ENCODE measurements at places on chromosomes 4 and X. TPM values are rescaled to one million over a fixed set of nuclear protein-coding genes. Genes with fewer than 3 reads are reported as not detected.

GRCh38 chrX:153648358-153649177 is 1.6 kb downstream of the DUSP9 start:
- H3K27ac ChIP-seq: no peak overlapping the region
- peaks cover 56% of the 10 kb centered on the region for H3K27me3 ChIP-seq
- H3K4me3 ChIP-seq: no peak overlapping the region
- DNase-seq: no peak
- H3K36me3 ChIP-seq: no peaks in the 10 kb centered on the region
- H3K4me1 ChIP-seq: peaks cover 3% of the 10 kb centered on the region

DNA sequence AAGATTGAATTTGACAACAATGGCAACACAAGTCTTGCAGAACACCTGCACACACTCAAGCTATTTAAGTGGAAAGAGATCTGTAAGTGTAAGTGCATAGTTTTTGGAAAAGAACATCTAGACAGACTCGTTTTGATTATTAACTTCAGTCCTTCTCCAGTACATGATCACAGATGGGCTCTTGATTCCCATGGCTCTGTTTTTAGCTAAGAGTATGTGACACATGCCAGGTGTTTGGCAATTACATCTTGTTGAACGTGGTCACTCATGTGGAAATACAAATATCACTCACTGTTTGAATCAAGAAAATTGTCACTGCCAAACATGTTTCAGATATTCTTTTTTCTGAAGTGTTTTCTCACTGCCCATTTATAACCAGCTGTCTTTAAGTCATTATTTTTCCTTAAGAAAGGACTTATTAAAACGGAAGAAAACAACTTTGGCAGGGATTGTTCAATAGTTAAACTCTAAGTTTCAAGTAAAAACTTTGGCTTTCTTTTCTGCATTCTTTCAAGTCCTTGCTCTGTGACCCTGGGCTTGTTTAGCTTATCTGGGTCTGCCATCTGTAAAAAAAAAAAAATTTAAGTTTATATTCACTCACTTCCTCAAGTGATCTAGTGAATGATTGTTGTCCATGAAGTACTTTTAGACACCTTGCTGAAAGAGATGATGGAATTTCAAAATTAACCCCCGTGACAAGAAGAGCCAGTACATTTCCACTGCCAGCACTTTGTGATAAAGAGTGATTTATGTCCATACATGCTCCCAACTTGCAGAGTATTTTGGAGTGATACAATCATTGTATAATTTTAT is 125.4 kb downstream of the ATXN3L start:
- DNase-seq: no peak
- H3K36me3 ChIP-seq: no peaks in the 10 kb centered on the region
- no peaks in the 10 kb centered on the region for H3K27me3 ChIP-seq
- H3K27ac ChIP-seq: no peak overlapping the region
- no peaks in the 10 kb centered on the region for H3K4me1 ChIP-seq
- no peak overlapping the region for H3K4me3 ChIP-seq

Gene MFAP3L
- 0.60 TPM for total RNA-seq

DNA sequence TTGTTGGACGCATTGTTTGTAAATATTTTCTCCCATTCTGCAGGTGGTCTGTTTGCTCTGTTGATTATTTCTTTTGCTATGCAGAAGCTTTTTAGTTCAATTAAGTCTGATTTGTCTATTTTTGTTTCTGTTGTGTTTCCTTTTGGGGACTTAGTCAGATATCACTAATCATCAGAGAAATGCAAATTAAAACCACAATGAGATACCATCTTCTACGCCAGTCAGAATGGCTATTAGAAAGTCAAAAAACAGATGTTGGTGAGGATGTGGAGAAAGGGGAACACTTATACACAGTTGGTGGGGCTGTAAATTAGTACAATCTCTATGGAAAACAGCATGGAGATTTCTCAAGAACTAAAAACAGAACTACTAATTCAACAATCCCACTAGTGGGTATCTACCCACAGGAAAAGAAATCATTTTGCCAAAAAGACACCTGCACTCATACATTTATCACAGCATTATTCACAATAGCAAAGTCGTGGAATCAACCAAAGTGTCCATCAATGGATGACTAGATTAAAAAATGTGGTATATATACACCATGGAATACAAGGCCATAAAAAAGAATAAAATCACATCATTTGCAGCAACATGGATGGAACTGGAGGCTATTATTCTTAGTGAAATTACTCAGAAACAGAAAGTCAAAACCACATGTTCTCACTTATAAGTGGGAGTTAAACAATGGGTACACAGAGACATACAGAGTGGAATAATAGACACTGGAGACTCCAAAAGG is 8.1 kb downstream of the COQ2 start:
- H3K27ac ChIP-seq: no peak overlapping the region
- peaks cover 7% of the 10 kb centered on the region for H3K4me1 ChIP-seq
- no peaks in the 10 kb centered on the region for H3K36me3 ChIP-seq

- no peak overlapping the region for H3K4me3 ChIP-seq
- H3K36me3 ChIP-seq: no peaks in the 10 kb centered on the region
- no peaks in the 10 kb centered on the region for H3K27me3 ChIP-seq
- H3K27ac ChIP-seq: no peak overlapping the region
- no peak for DNase-seq
Observed at GRCh38 chrX:7216981-7217587, 69.1 kb upstream of the PUDP start.

GRCh38 chrX:154824638-154825037 is 9.8 kb downstream of the SMIM9 start:
- H3K27me3 ChIP-seq: no peaks in the 10 kb centered on the region
- no peak overlapping the region for H3K27ac ChIP-seq
- H3K4me1 ChIP-seq: no peaks in the 10 kb centered on the region
- H3K4me3 ChIP-seq: no peak overlapping the region

DNA sequence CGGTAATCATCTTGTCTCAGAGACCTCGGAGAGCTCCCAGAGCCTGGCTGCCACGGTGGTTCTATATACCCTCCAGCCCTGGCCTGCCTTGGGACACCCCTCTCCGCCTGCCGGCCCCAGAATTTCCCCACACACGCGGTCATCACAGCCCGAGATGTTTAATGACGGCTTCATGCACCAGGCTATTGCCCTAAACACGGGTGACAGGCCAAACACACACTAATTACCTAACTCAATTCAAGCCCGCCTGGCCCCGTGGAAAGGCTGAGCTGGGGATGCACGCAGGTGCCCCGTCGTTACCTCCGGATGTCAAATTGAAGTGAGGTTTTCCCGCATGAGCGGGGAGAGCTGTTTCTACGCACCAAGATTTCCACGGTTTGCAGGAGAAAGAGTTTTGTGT is 72.9 kb upstream of the PPP2R3B start:
- no peaks in the 10 kb centered on the region for H3K36me3 ChIP-seq
- H3K4me3 ChIP-seq: no peak overlapping the region
- no peak overlapping the region for H3K27ac ChIP-seq
- no peaks in the 10 kb centered on the region for H3K4me1 ChIP-seq
- no peaks in the 10 kb centered on the region for H3K27me3 ChIP-seq

GRCh38 chrX:46653482-46653881 is 79.9 kb downstream of the CHST7 start:
- H3K4me1 ChIP-seq: no peaks in the 10 kb centered on the region
- no peaks in the 10 kb centered on the region for H3K27me3 ChIP-seq
- H3K27ac ChIP-seq: no peak overlapping the region

- no peaks in the 10 kb centered on the region for H3K36me3 ChIP-seq
- DNase-seq: no peak
- H3K27ac ChIP-seq: no peak overlapping the region
- H3K27me3 ChIP-seq: no peaks in the 10 kb centered on the region
- no peaks in the 10 kb centered on the region for H3K4me1 ChIP-seq
Observed at GRCh38 chr4:79472693-79473438, 64.8 kb upstream of the GK2 start.

Gene TLR6
- total RNA-seq: 1.6 TPM

Gene ENPP6
- 0.64 TPM for total RNA-seq

Gene SH3BGRL
- 97.5 TPM for total RNA-seq

DNA sequence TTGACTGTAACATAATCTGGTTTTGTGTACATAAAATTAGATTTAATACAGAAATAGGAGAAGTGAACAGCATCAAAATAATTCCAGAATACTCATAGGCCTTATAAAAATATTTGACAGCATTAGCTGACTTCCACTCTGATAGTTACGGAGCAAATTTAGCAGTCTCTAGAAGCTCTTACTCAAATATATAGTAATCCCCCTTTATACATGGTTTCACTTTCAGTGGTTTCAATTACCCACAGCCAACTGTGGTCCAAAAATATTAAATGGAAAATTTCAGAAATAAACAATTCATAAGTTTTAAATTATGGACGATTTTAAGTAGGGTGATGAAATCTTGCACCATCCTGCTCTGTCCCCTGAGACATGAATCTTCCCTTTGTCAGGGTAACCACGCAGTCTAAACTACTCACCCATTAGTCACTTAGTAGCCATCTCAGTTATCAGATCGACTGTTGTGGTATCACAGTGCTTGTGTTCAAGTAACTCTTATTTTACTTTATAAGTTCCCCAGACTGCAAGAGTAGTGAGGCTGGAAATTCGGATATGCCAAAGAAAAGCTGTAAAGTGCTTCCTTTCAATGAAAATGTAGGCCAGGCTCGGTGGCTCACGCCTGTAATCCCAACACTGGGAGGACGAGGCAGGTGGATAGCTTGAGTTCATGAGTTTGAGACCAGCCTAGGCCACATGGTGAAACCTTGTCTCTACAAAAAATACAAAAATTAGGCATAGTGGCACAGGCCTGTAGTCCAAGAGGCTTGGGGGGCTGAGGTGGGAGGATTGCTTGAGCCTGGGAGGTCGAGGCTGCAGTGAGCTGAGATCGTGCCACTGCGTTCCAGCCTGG is 17.2 kb upstream of the RTL9 start:
- no peak overlapping the region for H3K4me3 ChIP-seq
- no peaks in the 10 kb centered on the region for H3K4me1 ChIP-seq
- H3K27ac ChIP-seq: no peak overlapping the region
- H3K36me3 ChIP-seq: no peaks in the 10 kb centered on the region

Gene CCDC120
- 19.1 TPM for total RNA-seq

- no peak overlapping the region for H3K4me3 ChIP-seq
- H3K36me3 ChIP-seq: no peaks in the 10 kb centered on the region
- peaks cover 16% of the 10 kb centered on the region for H3K4me1 ChIP-seq
- no peaks in the 10 kb centered on the region for H3K27me3 ChIP-seq
- no peak for DNase-seq
Observed at GRCh38 chr4:54004463-54004862, 59.9 kb downstream of the CHIC2 start.

Gene PAK3
- total RNA-seq: 0.80 TPM

Gene OPRPN
- not detected for total RNA-seq

DNA sequence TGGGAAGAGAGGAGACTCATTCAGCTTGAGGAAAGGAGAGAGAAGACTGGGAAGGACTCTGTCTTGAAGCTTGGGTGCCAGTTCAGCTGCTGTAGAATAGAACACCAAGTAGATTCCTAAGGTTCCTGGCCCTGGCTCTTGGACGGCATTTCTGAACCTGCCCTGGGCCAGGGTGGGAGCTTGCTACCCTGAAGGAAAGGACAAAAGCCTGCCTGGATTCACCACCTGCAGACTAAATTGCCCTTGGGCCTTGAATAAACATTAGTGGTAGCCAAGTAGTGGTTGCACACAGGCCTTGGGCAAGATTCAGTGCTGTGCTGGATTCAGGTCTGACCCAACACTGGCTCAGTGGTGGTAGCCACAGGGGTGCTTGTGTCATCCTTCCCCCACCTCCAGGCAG is 588.4 kb upstream of the AMOT start:
- no peaks in the 10 kb centered on the region for H3K4me1 ChIP-seq
- no peak for DNase-seq
- H3K27me3 ChIP-seq: no peaks in the 10 kb centered on the region
- no peaks in the 10 kb centered on the region for H3K36me3 ChIP-seq

DNA sequence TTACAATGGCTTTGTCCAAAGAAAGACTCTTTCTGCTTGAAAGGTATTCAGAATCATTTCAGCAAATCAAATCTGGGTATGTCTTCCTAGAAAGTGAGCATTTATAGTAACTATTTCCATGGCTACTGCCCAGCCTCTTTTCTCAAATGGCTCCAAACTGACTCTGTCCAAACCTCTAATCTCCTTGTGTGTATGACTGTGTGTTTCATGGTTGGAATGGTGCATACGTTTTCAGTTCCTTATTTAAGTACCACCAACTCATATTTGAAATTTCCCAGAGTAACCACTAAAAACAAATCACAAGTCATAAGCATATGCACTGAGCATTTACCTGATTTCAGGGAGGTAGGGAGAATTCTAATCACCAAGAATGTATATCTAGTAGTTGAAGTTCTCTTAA is 106.0 kb downstream of the TMEM144 start:
- no peaks in the 10 kb centered on the region for H3K27me3 ChIP-seq
- no peak for DNase-seq
- no peaks in the 10 kb centered on the region for H3K36me3 ChIP-seq
- H3K4me3 ChIP-seq: no peak overlapping the region
- no peak overlapping the region for H3K27ac ChIP-seq

- H3K27me3 ChIP-seq: no peaks in the 10 kb centered on the region
- DNase-seq: no peak
- no peaks in the 10 kb centered on the region for H3K36me3 ChIP-seq
Observed at GRCh38 chr4:27007507-27007906, 146.9 kb downstream of the STIM2 start.

GRCh38 chr4:25484243-25484721 is 107.2 kb downstream of the ANAPC4 start:
- H3K27me3 ChIP-seq: no peaks in the 10 kb centered on the region
- no peaks in the 10 kb centered on the region for H3K36me3 ChIP-seq
- H3K4me3 ChIP-seq: no peak overlapping the region
- no peak for DNase-seq
- no peak overlapping the region for H3K27ac ChIP-seq

DNA sequence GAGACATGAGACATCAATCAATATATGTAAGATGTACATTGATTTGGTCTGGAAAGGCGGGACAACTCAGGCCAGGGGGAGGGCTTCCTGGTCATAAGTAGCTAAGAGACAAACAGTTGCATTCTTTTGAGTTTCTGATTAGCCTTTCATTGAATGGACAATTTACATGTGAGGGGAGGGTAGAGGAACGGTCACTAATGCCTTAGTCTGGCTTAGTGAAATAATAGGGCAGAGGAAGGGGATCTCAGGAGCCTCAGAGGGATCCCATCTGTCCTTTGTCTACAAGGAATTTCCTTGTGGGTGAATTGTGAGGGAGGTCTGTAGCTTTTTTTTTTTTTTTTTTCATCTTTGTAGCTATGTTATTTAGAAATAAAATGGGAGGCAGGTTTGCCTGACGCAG is 88.3 kb downstream of the GK start:
- no peak for DNase-seq
- no peak overlapping the region for H3K27ac ChIP-seq
- H3K36me3 ChIP-seq: no peaks in the 10 kb centered on the region
- no peak overlapping the region for H3K4me3 ChIP-seq
- H3K4me1 ChIP-seq: no peaks in the 10 kb centered on the region

DNA sequence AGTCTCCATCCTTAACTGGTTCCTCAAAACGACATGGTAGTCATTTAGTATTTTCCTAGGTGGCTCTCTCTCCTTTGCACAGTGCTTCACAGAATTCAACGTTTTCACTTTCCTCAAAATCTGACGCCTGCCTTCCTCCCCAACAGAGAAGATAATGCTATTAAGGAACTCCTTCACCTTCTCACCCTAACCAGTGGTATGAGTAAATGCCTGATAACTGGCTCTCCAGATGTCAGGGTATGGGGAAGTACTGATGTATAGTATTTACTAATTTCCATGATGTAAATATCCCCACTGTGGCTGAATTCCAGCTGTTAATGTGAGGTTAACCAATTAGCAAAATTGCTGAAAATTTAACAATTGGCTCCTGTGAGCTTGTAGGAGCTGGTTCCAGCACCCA is 28.8 kb upstream of the NSUN7 start:
- H3K27me3 ChIP-seq: no peaks in the 10 kb centered on the region
- DNase-seq: no peak
- peaks cover 42% of the 10 kb centered on the region for H3K4me1 ChIP-seq
- H3K36me3 ChIP-seq: no peaks in the 10 kb centered on the region
- H3K4me3 ChIP-seq: no peak overlapping the region
- no peak overlapping the region for H3K27ac ChIP-seq
